ENCODE measurements at places on chromosomes 4 and X.

DNA sequence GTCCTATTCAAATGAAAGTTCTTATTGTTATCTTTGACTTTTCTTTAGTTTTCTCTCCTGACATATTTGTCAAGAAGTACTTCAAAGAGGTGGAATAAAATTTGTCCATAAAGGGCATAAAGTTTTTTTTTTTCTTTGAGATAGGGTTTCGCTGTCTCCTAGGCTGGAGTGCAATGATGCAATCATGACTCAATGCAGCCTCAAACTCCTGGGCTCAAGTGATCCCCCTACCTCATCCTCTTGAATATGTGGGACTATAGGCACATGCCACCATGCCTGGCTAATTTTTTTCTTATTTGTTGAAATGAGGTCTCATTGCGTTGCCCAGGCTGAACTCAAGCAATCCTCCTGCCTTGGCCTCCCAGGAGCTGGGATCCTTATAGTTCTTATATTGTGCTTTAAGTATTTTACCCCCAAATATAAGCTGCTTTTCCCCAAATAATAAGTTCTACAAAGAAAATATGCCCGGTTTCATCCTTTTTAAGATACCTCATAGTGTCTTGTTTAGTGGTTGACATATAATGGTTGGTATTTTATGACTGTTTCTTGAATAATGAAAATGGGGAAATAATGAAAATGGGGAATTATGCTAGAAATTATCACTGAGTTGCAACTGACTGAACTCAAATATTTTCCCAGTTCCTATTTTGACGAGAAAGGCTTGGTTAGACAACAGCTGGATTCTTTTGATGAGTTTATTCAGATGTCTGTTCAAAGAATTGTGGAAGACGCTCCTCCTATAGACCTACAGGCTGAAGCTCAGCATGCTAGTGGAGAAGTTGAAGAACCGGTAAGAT, 11.6 kb downstream of the POLR2B start:
- no peak for DNase-seq

DNA sequence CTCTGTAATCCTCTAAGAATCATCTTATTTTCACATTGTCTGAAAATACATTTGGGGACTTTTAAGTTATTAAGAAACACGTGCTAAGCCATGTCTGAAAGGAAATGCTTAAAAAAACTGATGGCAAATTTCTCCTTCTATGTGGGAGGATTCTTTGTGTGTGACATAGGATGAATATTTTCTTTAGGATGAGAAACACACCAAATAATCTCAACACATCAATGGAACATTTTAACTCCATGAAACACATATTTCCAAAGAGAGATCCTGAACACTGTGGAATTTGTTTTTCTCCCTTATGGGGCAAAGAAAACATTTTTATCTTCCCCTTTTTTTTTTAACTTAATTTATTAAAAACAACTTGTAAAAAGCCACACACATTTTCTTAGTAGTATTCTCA, 153.8 kb upstream of the ANKRD50 start:
- DNase-seq, result no peak

- DNase-seq, result no peak
These were observed 65.2 kb downstream of the PRDM5 start for GRCh38 chr4:120857312-120857711.

- no peak for DNase-seq
These were observed 267.4 kb downstream of the ANK2 start for GRCh38 chr4:113316879-113317278.

- no peak for DNase-seq
These were observed 626 bp downstream of the TBC1D1 start for GRCh38 chr4:37891260-37892159.

DNA sequence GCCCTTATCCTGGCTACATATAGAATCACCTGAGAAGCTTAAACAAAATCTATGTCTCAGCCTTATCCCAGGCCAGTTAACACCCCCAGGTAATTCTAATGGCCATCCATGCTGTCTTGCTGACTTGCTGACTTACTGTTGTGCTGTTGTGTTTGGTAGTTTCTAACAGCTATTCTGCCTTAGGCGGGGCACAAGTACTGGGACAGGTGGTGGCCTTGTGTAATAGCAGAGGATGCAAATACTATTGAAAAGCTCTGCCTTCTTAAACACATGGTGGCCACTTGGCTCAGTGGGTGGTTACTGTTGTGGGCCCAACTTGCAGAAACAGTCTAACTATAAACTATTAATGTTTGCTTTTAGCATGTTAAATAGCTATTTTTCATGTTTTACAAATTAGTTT, 56.2 kb downstream of the CDS1 start:
- no peak for DNase-seq

DNA sequence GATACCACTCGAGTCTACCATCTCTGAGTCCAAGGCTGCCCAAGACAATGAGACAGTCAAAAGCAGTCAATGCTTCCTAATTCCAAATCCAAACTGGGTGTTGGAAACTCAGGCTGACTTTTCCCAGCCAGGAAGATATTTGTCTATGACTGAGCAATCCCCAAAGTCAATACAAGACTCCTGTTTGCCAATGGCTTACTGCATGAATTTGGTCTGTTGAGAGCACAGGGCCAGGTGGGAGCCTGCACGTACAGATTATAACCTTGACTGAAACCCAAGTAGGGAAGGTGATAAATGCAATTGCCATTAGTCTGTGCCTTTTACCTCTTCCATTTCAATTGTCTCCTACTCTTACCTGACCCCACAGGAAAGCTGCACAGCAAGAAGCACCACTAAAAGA, 72.6 kb upstream of the PPARGC1A start:
- DNase-seq, result no peak

DNA sequence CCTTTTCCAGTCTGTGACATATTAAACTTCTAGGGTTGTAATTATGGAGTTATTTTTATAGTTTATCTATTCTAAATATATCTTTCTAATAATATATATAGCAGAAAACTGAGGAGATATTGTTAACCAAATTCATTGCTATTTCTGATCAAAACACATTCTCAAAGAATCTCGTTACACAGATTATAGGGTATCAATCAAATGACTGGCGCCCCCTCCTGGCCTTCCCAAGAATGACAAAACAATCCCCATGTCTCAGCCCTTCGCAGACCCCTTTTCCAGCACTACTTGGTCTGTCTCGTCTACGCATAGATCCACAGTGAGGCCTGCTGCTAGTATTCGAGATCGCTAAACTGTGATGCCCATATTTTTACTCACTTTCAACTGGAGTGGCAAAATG, 209.3 kb downstream of the GPC3 start:
- DNase-seq, result no peak

- DNase-seq, result no peak
These were observed 18.9 kb upstream of the MRFAP1 start for GRCh38 chr4:6621556-6621927.

DNA sequence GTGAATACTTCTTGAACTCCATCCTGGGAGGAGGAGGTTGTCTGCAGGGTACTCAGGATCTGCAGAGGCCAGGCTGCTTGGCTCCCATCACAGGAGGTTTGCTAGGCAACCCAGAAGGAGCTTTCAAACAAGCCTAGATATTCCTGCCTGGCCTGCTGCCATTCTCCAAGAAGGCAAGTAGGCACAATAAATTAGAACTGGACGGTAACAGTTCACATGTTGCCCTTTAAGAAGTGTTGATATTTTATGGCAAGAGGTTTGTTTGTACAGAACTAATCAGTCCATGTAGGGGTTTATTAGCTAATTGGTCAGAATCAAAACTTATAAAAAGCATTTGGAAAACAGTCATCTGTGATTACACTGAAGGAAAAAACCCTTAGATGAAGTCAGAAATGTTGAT, 39.3 kb downstream of the SYNPO2 start:
- no peak for DNase-seq

DNA sequence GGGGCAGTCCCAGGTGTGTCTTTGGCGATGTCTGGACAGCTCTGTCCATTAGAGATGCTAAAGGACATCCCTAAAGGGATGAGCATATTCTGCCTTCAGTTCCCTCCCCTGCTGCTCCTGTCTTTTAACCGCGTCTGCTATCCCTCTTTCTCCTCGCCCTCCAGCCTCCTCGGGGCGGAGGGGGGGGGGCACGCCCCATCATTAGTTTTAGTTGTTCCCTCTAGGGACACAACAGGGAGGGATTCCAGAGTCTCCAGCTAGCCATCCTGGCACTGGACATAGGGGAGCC, 1.1 kb downstream of the MSL3 start:
- no peak for DNase-seq

DNA sequence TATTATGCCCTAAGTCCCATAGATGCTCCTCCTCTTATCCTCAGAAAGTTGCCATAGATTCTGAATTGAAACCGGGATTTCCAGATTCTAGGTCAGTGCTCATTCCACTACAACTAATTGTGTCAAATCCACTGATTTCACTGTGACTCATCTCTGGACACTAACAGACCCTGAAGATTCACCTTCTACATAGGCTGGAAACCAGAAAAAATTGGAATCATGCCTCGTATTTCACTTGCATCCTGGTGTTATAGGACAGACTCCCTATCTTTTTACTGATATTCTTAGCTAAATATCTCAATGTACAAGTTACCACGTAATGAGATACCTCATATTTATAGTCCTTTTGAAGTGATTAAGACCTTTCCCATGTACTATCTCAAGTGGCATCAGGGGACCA, 36.7 kb downstream of the CLNK start:
- DNase-seq, result no peak

GRCh38 chr4:176779421-176779820, 13.3 kb downstream of the VEGFC start:
- no peak for DNase-seq

- DNase-seq, result no peak
These were observed at the start of gene TMEM156 for GRCh38 chr4:39032218-39033085. TMEM156 (minus strand) TSS chr4:39032409; CDS start chr4:39032313, 96 bp downstream.

DNA sequence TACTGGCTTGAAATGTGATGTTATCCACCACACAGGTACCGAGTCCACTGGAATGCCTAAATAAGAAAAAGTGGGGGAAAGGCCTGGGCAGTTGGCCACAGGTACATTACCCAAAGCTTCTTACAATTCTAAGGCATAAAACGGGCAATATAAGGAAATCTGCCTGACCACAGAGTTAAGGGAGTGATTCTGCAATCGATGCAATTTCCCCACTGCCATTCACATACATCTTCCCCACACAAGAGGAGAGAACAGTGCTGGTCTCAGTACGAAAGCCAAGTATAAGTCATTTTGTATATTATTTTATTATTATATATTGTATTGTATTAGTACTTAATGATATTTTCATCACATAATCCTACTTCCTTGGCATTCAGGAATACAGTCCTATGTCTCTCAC, 30.6 kb downstream of the RFC1 start:
- no peak for DNase-seq

DNA sequence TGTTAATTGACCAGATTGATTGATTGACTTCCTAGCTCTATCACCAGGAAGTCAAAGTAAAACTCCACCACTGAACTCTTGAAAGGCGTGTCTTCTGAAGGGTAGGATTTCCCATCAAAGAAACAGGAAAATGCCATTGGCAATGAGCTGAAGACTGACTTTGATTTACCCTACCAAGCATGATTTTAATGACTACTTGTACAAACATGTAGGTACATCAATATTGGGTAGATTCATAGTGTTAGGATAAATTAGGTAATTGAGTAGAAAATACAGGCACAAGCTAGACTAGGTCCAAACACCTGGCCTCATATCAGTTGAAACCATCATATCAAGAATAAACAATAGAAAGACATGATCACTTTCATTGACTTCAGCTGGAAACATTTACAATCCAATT, 53.2 kb upstream of the ATXN3L start:
- DNase-seq, result no peak
